ENCODE measurements at places on chromosomes 4 and X. TPM values are rescaled to one million over a fixed set of nuclear protein-coding genes. Genes with fewer than 3 reads are reported as not detected.

DNA sequence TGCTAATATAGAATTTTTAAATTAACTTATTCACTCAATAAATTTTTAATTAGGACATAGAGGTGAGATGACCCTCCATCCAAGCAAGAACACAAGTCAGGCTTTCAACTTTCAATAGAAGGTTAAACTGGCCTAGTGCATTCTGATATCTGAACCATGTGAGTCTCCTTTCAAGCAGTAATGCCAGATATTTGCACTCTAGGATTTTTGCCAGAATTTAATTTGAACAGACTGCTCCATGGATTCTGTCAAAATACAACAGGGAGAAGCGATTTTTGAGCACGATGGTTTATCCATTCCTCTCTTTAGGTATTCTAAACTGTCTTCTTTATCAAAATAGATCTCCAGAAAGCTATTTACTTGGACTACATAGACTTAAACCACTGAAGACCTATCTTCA lies 72.0 kb upstream of the DCLK2 start:
- peaks cover 7% of the 10 kb centered on the region for H3K4me1 ChIP-seq
- no peak for DNase-seq
- no peaks in the 10 kb centered on the region for H3K36me3 ChIP-seq
- H3K27me3 ChIP-seq: no peaks in the 10 kb centered on the region

DNA sequence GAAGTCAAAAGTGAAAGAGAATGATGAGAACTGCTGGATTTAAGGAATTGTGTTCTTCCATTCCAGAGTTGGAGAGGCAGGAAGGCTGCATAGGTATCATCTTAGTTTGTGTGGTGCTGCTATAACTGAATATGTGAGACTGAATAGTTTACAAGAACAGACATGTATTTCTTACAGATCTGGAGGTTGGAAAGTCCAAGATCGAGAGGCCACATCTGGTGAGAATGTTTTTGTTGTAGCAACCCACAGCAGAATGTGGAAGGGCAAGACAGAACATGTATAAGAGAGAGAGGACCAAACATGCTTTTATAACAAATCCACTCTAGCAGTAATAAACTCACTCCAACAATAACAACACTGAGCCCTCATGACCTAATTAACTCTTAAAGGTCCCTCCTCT lies 408.6 kb downstream of the FAM47B start:
- no peaks in the 10 kb centered on the region for H3K27me3 ChIP-seq
- H3K36me3 ChIP-seq: no peaks in the 10 kb centered on the region
- no peak for DNase-seq
- H3K4me1 ChIP-seq: no peaks in the 10 kb centered on the region

DNA sequence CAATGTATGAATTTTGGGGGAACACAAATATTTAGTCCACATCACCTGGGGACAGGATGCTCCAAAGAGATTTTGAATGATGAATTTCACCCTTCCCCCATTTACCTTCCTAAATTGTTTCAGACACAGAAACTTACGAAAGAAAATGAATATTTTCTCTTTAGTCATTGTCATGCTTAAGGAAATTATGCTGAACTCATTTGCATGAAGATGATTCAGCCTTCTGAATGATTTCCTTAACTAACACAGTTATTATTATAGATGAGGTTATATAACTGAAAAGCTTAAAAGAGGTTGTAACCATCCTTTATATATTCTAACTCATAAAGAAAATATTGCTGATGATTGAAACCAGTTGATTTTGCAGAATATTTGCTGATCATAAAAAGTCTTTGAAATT lies 61.1 kb downstream of the KCNIP4 start:
- H3K27me3 ChIP-seq: no peaks in the 10 kb centered on the region
- no peaks in the 10 kb centered on the region for H3K4me1 ChIP-seq
- H3K4me3 ChIP-seq: no peak overlapping the region
- no peaks in the 10 kb centered on the region for H3K36me3 ChIP-seq
- no peak for DNase-seq

The CT45A1 gene
- total RNA-seq: not detected

DNA sequence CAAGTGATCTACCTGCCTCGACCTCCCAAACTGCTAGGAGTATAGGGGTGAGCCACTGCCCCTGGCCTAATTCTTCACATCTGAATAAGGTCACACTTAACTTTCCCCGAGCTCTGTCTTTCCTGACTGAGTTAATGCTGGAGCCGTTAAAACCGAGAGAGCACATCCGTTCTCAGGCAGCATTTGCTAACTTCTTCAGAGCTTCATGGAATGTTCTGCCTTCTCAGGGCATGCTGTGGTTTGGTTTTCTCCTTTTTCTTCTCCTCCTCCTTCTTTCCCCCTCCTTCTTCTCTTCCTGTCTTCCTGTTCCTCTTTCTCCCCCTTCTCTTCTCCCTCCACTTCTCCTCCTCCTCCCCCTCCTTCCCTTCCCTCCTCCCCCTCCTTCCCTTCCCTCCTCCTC lies 119.9 kb downstream of the ASMT start:
- H3K4me1 ChIP-seq: no peaks in the 10 kb centered on the region
- no peaks in the 10 kb centered on the region for H3K27me3 ChIP-seq
- no peak overlapping the region for H3K4me3 ChIP-seq
